Testis (tissue), 5 donors: ENCODE measurements at places on chromosomes 16 and 17.

DNA sequence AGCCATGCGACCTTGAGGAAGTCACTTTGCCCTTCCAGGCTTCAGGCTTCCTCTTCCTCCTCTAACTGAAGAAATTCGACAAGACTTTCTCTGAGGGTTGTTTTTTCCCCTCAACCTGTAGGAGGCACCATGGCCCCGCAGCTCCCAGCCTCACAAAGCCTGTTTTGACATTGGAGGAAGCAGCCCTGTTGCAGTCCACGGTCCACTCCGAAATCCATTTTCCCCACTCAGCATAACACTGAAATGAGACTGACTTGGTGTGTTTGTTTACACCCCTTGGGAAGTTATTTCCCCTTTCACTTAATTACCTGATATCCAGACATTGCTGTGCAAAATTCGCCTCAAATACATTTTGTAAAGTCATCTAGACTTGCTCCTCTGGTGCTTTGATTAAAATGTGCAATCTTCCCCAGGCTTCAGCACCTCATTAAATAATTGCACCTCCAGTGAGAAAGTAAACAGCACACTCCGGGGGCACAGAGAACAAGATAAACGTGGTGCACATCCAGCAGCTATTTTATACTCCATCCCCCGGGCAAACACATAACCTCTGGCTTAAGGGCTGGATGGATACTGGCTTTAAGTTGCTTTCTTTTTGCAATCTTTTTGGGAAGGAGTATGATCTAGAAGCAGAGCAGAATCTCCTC, 41.4 kb upstream of the PIRT start:
- DNase-seq = peak; percentile 50

DNA sequence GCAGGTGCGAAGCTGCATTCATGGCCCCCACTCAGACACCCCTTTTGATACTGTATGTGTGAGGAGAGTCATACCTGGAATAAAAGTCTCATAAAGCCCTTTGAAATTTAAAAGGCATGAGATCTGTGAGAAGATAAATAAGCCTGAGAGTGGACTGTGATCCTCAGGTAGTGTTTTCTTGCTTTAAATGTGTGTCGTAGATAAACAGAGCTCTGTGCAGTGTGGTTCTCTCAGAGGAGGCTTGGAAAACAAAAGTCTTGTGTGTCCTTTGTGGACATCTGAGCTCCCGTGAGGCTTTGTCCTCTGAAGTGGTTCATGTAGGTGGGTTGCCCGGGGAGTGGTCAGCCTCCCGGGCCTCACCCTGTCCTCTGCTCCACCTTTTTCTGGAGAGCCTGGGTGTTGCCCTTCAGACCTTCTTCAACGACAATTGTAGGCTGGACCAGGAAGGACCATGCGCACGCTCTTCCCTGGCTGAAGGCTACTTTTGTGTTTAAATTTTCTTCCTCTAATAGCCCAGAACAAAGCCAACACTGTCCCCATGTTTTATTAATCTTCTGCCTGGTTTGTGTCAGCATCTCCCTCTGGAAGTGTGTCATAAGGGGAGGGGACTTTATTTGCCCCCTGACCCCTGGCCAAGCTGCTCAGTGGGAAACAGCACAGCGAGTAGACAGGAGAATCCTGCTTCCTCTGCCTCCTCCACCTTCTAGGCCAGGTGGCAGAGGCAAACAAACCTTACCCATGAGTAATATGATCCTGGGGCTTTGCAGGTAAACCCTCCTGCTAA, 151.2 kb downstream of the MSI2 start:
- no peak for DNase-seq

DNA sequence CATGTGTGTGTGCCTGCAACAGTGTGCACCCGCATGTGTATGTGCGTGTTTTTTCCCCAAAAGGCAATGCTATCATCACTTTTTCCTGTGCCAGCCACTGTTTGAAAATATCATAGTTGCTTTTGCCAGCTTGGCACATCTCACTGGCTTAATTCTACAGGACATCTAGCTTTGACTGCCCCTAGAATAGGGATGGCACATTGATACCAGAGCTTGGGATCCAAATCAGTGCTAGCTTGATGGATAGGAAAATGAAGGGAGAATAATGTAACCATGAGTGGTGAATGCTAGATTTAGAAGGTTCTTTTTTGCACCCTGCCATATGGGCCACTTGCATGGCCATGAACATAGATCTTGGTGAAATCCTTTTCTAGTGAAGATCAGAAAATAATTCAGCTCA, 72.7 kb downstream of the HS3ST4 start:
- no peak for DNase-seq

GRCh38 chr17:32141258-32141657, 1.0 kb upstream of the RHOT1 start:
- DNase-seq = peak; percentile 69

GRCh38 chr17:16584273-16584995, 15.4 kb upstream of the ZNF287 start:
- DNase-seq = peak; percentile 96

DNA sequence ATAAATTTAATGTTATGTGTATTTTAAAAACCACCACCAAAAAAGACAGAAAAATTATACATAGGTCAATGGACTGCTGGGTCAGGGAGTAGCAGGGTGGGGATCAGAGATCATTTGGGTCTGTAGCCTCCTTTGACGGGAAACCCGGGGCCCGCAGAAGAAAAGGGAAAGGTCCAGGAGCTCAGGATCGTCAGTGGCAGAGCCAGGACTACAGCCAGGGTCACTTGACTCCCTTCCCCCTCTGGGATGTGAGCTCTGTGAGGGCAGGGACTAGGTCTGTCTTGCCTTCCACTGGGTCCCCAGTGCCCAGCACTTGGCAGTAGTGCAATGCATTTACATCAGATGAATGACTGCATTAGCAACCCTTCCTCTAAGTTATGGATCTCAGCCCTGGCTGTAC, 62.1 kb downstream of the TOM1L2 start:
- DNase-seq = no peak

- peak; percentile 85 for DNase-seq
These were observed 8.1 kb upstream of the KIFC3 start for GRCh38 chr16:57810197-57811031.

DNA sequence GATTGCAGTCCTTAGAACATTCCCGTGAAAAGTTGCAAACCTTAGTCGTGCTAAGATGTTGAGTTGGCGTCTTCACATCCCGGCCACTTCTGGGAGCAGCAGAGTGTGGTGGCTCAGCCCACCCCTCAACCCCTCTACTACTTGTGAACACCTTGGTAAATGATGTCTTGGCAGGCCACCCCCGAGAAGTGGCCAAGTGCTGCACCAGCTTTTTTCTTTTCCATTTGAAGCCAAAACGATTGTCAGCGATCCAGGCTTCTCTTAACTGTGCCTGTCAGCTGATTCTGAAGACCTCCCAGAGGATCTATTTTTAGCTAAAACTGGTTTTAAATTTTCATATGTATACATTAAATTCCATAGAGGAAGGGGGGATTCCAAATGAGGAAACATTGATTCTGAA, 247.5 kb downstream of the CDH13 start:
- no peak for DNase-seq

GRCh38 chr17:44164476-44164875, 6.0 kb upstream of the ASB16 start:
- no peak for DNase-seq

GRCh38 chr16:11232852-11233726, 22.9 kb downstream of the SOCS1 start:
- DNase-seq = no peak

DNA sequence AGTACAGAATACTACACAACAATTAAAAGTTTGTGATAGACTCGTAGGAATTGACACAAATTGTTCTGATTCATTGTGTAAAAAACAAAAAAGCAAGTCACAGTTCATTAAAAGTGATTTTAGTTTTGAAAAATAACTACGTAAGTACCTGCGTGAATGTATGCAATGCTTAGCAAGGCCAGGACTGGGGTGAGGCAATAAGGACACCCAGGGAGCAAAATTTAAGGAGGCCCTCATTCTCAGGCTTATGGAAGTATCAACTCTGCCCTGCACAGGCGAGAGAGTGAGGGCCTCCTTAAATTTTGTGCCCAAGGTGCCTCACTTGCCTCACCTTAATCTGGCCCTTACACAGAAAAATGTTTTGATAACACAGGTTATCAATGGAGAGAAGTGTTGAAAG, 31.4 kb downstream of the NOG start:
- no peak for DNase-seq

DNA sequence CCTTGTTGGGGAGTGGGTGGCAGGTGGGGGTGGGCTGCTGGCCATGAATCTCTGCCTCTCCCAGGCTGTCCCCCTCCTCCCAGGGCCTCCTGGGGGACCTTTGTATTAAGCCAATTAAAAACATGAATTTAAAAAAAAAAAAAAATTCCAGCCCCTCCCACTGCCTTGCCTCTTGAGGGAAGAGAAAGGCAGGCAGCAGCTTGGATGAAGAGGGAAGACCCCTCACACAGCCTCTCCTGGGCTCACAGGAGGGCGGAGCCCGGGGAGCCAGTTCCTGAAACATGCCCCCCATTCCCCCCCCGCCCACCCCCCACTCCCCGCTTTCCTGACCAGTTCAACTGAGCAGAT, 1.8 kb upstream of the TCAP start:
- no peak for DNase-seq

DNA sequence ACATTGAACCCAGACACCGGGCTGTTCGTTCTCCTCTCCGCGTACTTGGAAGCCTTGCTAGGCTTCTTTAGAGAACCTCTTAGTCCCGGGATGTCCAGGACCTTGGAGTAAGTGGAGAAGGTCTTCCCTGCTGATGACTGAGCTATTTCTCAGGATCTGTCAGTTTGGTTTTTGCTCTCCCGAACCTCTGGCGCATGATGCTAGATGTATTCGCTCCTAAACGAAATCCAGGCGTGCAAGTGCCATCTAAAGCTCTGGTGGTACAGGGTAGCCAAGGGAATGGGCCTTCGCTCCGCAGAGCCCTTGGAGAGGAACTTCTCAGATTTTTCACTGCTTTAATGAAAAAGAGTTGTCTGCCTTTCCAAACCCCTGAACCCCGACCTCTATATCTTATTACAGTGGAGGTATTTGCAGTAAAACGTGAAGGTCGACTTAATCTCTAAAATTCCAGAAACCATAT, 547 bp downstream of the VMP1 start:
- no peak for DNase-seq

DNA sequence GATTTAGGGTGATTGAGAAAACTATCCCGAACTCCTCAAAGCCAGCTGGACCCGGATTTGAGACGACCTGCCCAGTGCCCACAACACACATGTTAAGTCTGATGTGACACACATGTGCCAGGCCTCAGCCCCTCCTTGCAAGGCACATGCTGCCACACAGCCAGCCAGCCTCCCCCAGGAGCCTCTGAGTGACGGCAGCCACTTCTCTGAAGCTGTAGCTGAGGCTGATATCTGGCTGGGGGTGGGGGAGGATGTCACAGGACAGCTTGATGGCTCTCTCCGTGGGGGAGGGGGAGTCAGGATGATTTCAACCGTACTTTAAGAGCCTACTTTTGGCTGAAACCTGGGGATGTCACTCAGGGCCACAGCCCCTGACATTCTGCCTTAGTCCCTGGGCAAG, 40.9 kb downstream of the SRCIN1 start:
- peak; percentile 84 for DNase-seq
